ENCODE measurements at places on chromosomes 1 and 21. TPM values are rescaled to one million over a fixed set of nuclear protein-coding genes. Genes with fewer than 3 reads are reported as not detected.

The TAF1A gene
- total RNA-seq: 9.6 TPM

The BNIPL gene
- 0.07 TPM for total RNA-seq

The OR10X1 gene
- not detected for total RNA-seq

The DAB1 gene
- not detected for total RNA-seq

The GPA33 gene
- not detected for total RNA-seq

The PSRC1 gene
- 24.0 TPM for total RNA-seq

The SPRR2F gene
- total RNA-seq: not detected

The CBS gene
- 11.5 TPM for total RNA-seq

The CNR2 gene
- total RNA-seq: not detected

The IL24 gene
- 0.42 TPM for total RNA-seq

The ZFP69B gene
- 3.0 TPM for total RNA-seq

The OR10J1 gene
- not detected for total RNA-seq

The CLDN17 gene
- not detected for total RNA-seq

The RNPC3 gene
- total RNA-seq: 6.3 TPM

The HLX gene
- total RNA-seq: 6.2 TPM

The COL11A1 gene
- 3.0 TPM for total RNA-seq

The IFI16 gene
- total RNA-seq: 4.8 TPM

The ERG gene
- not detected for total RNA-seq

The TSACC gene
- total RNA-seq: 3.2 TPM

The KLHDC9 gene
- 2.2 TPM for total RNA-seq

The FCAMR gene
- not detected for total RNA-seq

The CD1B gene
- total RNA-seq: not detected

The EFNA1 gene
- 27.4 TPM for total RNA-seq

The SPRR2B gene
- total RNA-seq: not detected

The KDF1 gene
- total RNA-seq: not detected

The USH2A gene
- not detected for total RNA-seq

The RNU1-1 gene
- not detected for total RNA-seq

The AK2 gene
- total RNA-seq: 155 TPM

The SYCP1 gene
- total RNA-seq: not detected

The JAM2 gene
- not detected for total RNA-seq

The ARTN gene
- total RNA-seq: 0.52 TPM

The PLA2G2F gene
- not detected for total RNA-seq

The PCP4L1 gene
- total RNA-seq: not detected

The KRTAP7-1 gene
- total RNA-seq: not detected

The TTC39A gene
- 1.2 TPM for total RNA-seq

The OR6K3 gene
- not detected for total RNA-seq

The PRDX6 gene
- 303 TPM for total RNA-seq

The RBM11 gene
- not detected for total RNA-seq

The KRTAP13-2 gene
- total RNA-seq: not detected

The GREM2 gene
- 0.08 TPM for total RNA-seq

The FCRL2 gene
- total RNA-seq: not detected

The PRDM16 gene
- total RNA-seq: 0.31 TPM

The CYP4A11 gene
- not detected for total RNA-seq

The SYTL1 gene
- 0.56 TPM for total RNA-seq
